ENCODE measurements at places on chromosomes 12 and 14. TPM values are rescaled to one million over a fixed set of nuclear protein-coding genes. Genes with fewer than 3 reads are reported as not detected.

Gene PRKD1
- 4.1 TPM for total RNA-seq

Gene RAP1B
- 204 TPM for total RNA-seq

Gene CCDC88C
- total RNA-seq, result 11.5 TPM

Gene CACNA1C
- total RNA-seq, result 0.33 TPM

Gene TSPAN8
- not detected for total RNA-seq

Gene PTCSC3
- not detected for total RNA-seq

Gene PPFIA2
- not detected for total RNA-seq

Gene SMOC1
- total RNA-seq, result 1.8 TPM
